Thyroid gland (tissue), 4 donors: ENCODE measurements at places on chromosomes 12 and 14.
A peak's percentile ranks its signal among the peaks of the same experiment; 100 is the strongest.

DNA sequence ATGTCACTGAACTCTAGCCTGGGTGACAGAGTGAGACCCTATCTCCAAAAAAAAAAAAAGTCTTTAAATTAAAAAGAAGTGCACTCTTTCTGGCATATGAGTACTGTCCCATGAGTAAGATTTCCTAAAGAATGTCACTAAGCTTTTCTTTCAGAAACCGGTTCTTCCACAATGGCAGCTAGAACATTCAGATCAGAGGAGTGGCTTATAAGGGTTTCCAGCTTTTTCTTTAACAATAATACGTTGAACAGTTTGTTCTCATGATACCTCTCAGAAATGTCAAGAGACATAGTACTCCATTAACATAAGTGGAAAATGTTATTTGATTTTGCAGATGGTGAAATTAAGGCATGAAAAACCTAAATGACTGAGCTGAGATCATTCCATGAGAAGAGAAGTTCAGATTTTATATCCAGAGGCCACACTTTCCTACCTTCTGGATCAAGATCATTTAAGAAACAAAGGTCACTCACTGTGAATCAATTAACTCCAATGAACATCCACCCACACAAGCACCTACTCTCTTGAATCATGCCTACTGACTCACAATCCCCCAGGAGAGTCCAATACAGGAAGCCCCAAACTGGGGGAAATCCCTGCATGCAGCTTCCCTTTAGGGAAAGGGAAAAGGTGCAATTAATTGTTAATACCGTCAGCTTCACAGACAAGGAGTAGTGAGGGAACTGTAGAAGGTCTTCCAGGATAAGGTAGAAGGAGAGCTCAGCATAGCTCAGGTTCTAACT, 86.9 kb downstream of the SPTSSA start:
- peak; percentile 45 for DNase-seq

- DNase-seq = peak; percentile 13
Measured at GRCh38 chr14:72892879-72893635, 844 bp downstream of the DPF3 start.

DNA sequence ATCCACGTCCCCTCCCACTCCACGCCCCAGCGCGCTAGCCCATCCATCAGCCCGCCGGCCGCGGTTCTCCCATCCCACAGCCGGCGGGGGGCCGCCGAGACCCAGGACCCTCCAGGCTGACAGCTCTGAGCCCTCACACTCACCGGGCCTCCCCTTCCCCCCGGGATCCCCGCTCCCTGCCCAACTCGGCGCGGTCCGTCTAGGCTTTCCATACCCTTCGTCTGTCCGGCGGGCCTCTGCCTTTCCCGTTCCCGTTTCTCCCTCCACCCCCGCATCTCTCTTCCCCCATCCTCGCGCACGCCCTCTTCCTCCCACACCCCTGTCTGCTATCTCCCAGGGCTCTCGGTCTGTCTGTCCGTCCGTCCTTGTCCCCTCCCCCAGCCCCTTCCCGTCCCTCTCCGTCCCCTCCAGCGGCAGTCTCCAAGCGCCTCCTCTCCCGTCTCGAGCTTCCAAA, 726 bp downstream of the ZFHX2 start:
- DNase-seq = no peak

DNA sequence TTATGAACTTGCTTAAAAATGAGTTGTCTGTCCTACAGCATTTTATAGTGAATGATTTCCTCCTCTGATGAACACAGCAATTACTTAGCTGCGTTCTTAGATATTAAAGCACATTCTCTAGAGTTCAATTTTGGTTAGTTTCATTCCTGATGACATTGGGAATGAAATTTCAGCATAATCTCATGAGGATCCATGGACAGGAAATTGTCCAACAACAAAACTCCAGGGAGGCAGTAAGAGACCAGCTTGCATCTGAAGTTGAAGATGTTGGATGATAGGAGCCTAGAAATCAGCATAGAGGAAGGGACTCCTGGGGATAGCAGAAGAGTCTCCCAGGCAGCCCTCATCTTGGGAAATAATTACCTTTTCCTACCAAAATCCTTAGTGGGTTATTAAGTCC, 128.7 kb upstream of the RAP1B start:
- DNase-seq = no peak

DNA sequence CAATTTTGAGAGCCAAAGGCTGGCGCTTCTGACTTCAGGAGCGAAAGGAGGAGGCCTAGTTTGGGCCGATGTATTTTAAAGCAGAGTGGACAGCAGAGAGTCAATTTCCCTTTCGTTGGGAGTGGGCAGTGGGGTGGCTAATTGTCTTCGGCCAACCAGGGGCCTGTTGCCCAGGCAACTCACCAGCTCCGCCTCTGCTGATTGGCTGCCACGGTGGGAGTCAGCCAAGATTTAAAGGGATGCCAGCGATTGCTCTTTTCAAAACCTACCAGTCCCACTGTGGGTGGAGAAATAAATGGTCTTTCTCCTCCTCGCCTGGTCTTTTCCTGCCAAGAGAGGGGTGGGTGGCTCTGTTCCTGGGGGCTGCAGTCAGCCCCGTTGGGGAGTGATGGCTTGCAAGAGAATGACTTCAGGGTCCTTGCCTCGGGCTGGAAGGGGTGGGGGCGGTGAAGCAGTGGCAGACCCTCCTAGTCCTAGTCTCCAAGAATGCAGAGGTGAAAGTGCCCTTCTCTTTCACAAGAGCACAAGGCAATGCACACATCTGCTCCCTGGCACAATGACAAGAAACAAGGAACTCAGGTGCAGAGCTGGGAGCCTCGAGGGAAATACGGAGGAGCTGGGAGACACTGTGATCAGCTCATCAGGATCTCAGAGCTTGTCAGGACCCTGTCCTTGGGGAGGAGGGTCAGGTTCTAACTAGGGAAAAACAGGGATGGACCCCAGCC, 37.7 kb downstream of the RASAL1 start:
- peak; percentile 46 for DNase-seq

DNA sequence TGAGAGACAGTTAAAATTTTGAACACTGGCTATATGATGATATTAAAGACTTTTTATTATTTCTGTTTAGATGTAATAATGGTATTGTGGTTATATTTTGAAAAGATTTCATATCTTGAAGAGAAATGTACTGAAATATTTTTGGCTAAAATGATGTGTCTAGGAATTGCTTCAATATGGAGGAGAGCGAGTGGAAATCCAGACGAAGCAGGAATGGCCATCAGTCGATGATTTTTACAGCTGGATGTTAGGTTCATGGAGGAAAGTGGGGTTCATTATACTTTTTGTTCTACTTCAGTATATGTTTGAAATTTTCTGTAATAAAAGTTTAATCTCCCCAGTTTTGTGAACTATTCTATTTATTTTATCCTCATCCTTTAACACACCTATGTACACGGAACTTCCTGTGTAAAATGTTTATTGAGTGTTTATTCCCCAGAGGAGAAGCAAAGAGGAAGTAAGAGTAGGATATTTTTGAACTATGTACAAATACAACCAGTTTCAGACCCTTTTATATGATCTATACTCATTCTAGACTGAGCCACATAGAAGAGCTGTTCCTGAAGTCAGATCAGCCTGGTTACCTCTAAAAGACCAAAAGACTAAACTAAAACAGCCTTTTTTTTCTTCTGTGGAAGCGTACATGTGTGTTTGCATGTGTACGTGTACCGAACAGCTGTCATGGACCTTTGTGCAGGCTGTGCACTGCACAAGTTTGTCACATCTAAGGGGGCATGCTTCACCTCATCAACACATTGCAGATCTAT, 211.0 kb upstream of the NUDT4 start:
- no peak for DNase-seq

DNA sequence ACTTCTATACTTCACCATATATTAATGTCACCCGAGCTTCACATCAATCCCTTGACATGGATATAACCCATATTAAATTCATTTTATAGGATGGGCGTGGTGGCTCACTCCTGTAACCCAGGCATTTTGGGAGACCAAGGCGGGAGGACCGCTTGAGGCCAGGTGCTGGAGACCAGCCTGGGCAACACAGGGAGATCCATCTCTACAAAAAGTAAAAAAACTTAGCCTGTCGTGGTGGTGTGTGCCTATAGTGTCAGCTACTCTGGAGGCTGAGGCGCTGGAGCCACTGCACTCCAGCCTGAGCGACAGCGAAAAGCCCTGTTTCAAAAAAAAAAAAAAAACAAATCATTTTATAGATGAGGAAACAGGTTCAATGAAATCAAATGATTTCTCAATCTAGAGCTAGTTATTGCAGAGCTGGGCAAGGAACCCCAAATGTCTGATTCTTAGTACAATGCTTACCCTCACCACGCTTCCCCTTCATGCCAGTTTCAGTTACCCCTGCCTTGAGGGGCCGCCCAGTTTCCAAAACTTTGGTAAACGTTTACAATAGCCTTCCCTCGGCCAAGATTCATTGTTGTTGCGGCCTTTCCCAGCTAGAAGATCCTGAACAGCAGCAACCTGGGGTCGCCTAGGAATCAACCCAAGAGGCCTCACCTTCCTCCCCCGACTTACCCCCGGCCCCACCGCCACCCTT, 751 bp downstream of the PSMB5 start:
- no peak for DNase-seq
